ENCODE measurements at places on chromosomes 2 and 18.

DNA sequence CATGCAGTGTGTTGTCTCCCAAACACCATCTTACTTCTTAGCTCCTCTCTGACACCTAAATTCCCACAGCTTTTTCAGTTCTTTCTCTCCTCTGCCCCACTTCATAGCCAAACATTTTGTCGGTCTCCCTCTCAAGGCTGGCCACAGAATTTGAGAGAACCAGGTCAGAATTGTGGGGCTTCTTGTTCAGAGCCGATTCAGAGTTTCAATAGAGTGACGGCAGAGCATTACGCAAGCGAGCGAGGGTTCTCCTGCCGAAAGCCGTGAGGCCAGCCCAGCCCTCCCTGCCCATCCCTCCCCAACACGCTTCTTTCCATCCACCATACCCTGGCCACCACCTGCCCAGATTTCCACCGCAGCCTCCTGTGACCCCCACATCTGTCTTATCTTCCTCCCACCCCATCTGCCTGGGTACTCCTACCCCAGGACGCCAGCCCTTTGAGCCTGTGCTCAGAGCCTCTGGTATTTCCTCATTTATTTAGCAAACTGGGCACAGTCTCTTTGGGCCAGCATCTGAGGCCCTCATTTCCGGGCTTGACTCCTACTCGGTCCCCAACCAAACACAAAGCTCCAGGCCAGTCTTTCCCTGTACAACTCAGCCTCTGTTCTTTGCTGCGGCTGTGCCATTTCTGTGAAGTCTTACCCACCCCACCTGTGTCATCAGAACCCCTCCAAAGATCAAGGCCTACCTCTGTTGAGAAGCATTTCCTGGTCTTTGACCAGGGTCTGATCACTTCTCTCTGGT lies 70.0 kb upstream of the MAP4K4 start:
- DNase-seq = no peak

GRCh38 chr2:173395567-173396351 lies 41.1 kb downstream of the CDCA7 start:
- DNase-seq = no peak

DNA sequence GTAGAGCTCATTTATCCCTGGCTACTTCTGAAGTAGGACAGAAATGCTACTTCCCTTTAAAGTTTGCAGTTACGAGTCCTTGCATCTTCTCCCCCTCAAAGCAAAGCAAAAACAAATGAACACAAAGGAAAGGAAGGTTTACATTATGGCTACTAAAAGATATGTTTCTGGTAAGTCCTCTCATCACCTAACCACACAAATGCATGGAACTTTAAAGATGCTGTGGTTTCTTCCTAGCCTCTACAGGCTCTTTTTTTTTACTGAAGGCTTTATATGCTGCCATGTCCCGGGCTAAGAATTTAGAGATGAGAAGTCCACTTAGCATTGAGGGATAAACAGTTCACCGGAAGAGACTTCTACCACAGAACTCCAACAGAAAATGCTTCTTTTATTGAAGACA lies 291.2 kb downstream of the SS18 start:
- DNase-seq = no peak

DNA sequence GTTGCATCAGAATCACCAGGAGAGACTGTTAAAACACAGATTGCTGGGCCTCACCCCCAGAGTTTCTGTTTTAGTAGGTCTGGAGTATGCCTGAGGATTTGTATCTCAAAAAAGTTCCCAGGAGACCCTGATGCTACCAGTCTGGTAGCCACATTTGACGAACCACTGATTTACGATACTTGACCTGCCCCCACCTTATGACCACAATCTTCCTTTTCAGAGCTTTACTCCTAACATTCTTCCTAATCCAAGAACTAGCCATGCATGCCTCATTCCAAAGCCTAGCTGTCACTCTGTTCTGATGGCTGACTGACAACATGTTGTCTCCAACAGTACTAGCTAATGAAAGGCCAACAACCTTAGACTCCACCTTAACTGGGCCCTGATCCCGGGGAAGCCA lies 191.4 kb downstream of the MBD2 start:
- no peak for DNase-seq

- DNase-seq = no peak
Observed at GRCh38 chr2:101736861-101737291, 39.4 kb downstream of the MAP4K4 start.

DNA sequence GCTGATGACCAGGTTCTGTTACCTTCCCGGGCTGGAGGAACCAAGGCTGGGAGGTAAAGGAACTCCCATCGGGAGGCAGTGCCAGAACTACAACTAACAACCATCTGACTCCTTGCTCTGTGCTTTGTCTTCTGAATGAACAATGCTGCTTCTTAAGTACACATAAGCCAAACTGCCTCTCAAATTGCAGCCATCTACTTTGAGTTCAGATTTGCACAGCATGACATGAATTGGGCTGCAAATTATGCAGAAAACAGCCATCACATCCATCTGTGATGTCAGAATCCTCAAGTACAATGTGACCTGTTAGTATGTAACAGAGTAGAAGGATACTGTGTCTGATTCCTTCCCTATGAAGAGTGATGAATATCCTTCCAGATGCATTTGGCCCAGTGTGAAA lies 290.6 kb downstream of the ZNF521 start:
- no peak for DNase-seq

DNA sequence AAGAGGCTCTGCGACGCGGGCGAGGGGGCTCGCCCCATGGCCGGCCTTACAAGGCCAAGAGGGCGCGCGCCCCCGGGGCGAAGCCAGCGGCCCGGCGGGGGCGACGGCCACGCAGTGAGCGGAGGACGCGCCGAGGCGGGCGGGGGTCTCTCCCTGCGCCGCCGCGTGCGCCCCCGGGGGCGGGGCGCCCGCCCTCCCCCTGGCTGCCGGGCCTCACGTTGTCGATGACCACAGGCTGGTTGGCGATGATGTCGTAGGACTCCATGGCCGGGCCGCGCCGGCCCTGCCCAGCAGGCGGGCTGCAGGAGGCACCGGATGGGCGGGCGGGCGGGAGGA lies 250 bp downstream of the ACTR1B start:
- no peak for DNase-seq

DNA sequence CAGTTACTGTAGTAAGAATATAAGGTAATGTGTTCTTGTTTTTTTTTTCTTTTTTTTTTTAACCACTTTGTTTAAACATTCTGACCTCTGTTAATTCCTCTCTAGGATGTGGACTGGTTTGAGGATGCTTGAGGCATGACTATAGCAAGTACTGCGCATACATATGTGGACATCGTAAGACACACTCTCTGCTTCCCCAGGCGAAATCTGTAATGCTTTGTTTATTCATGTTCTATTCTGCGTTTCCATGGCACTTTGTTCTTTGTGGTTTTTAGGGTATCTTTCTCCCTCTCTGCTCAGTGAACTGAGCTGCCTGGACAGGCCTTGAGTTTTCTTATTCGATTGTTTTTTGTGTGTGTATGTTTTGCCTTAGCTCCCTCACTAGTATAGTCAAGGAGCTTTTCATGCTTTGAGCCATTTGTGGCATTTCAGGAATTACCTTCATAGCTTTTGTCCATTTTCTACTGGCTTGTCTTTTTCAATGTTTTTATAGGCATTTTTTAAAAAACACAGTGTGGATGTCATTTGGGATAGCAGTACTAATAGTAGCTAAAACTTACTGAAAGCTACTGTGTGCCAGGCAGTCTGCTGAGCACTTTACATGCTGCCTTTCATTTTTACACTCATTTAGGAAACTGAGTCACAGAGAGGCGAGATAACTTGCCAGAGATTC lies 1.9 kb upstream of the SH3BP4 start:
- no peak for DNase-seq

Data from stimulated activated CD4-positive, alpha-beta T cell treated with anti-CD3 and anti-CD28 coated beads, TNF-alpha, amount 100 ng/mL, for 1 hour (primary cell).